ENCODE measurements at places on chromosomes 2 and 18.

- DNase-seq, result no peak
Observed at GRCh38 chr18:50627594-50628532, 68.0 kb downstream of the MAPK4 start.

DNA sequence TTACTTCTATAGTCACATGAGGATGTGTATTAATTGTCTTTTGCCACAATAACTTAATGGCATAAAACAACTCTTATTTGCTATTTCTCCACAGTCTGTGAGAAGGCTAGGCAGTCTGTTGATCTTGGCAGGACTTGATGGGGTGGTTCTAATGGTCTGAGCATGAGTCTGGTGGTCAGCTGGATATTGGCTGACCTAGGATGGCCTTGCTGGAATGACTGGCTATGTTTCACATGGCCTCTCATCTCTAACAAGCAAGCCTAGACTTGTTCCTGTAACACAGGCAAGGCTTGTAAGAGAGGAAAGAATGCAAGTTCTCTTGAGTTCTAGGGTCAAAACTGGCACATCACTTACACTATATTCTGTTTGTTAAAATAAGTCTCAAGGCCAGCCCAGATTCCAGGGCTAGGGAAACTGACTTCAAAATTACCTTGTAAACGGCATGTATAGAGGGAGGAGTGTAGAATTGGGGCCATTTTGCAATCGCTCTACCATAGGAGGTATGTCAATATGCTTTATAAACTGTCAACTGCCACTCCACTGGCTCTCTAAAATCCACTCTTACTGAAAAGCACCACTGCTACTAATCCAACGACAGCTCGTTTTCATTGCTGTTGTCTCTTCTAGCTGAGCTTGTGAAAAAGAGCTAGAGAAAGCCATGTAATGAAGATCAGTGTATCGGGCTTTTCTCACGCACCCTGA is 325.0 kb upstream of the PKDCC start:
- DNase-seq, result no peak

DNA sequence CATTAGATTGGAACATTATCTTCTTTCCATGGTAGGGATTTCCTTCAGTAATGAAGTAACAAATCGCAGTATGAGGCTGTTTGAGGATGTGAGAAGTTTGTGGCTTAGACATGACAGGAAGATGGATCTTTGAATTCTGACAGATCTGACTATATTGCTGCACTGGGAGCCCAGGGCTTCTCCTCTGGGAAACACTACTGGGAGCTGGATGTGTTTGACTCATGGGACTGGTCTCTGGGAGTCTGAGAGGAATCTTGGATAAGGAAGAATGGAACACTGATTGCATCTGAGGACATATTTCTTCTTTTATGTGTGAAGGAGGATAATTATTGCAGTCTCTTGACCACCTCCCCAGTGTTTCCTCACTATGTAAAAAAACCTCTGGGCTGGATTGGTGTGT is 77.2 kb upstream of the ST6GAL2 start:
- no peak for DNase-seq

- DNase-seq, result no peak
Observed at GRCh38 chr18:45981821-45982220, 14.7 kb upstream of the EPG5 start.

DNA sequence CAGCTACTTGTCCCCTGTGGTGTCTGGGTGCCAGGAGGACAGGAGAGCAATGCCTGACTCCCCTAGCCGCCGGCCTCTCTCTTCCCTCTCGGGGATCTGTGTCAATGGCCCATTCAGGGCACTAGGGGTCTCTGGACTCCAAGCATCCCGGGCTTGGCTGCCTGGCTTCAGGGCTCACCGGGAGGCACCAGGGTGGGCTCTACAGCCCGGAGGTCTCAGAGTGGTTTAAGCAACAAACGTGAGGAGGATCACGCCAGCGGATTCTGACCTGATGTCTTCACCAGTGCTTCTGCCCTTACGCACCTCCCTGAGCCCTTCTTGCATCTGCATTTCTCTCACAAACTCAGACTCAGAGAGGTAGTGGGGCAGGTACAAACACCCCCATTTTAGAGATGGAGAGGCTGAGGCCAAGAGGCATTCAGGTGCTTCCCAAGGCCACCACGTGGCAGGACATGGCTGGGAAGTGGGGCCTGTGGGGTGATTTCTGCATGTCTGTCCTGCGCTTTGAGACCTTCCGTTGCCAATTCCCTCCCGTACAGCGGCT is 243.0 kb downstream of the CELF4 start:
- peak; percentile 34 for DNase-seq

GRCh38 chr18:8969639-8970390 is 132.7 kb upstream of the NDUFV2 start:
- DNase-seq, result no peak

DNA sequence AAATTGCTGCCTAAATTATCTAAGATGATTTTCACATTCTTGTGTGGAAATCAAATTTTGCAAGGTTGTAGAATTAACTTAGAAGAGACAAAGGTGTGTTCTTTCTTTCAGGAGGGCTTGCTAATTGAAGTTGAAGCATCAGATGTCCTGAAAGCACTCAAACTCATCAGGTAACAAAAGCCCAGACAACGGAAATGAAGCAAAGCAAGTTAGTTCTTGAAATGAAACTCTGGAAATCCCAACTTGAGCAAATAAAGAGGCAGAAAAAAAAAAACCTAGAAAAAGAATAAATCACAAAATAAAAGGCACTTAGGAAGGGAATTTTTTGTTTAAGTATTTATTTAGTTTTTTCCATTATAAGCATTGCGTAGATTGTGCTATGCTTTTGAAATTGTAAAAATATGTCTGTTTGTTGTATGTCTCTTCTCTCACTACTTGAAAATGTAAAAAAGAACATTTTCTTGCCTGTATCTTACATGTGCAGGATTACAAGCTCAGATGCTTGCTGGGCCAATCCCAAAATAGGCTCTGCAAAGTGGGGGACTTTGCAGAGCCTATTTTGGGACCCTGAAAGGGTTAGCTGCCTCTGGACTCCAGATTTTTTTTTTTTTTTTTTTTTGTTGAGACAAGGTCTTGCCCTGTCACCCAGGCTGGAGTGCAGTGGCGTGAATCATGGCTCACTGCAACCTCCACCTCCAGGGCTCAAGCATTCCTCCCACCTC is 46.7 kb downstream of the FAM161A start:
- no peak for DNase-seq

GRCh38 chr2:70098032-70098431 is 10.8 kb downstream of the PCBP1 start:
- no peak for DNase-seq

DNA sequence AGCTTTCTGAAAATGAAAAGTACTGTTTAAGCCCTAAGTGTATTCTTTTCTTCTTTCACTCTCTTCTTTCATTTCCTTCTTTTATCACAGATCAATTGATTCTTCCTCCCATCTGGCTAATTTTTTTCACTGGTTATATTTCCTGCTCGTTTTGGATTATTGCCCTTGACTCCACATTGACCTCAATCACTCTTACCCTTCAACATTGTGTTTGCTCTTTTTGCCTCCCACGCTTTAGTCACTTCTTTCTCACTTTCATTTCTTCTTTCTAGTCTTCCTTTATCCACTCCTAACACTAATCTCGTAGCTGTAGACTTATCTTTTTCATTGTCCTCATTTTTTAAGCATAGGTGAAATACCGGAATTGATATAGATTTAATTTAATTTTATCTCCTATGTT is 320.3 kb upstream of the VRK2 start:
- no peak for DNase-seq

GRCh38 chr2:127615511-127616166 is 30.3 kb upstream of the GPR17 start:
- DNase-seq, result no peak

DNA sequence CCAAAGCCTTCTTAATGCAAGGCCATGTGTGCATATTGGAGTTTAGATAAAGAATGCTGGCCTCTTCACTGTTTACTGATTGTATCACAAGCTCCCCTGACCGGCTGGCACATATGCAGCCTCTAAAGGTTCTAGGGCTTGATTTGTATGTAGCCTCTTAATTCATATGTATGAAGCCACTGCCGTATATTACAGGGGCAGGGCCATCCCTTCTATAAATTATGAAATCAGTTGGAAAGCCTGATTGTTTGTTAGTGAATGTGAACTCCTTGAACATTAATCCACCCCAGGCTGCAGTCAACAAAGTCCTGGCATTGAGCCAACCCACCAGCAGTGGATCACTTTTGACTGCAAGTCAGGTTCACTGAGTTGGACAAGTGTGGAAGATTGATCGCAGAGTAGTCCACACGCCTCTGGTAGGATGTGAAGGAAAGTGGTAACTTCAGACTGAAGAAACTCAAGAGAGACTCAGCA is 61.6 kb upstream of the PARD3B start:
- no peak for DNase-seq

DNA sequence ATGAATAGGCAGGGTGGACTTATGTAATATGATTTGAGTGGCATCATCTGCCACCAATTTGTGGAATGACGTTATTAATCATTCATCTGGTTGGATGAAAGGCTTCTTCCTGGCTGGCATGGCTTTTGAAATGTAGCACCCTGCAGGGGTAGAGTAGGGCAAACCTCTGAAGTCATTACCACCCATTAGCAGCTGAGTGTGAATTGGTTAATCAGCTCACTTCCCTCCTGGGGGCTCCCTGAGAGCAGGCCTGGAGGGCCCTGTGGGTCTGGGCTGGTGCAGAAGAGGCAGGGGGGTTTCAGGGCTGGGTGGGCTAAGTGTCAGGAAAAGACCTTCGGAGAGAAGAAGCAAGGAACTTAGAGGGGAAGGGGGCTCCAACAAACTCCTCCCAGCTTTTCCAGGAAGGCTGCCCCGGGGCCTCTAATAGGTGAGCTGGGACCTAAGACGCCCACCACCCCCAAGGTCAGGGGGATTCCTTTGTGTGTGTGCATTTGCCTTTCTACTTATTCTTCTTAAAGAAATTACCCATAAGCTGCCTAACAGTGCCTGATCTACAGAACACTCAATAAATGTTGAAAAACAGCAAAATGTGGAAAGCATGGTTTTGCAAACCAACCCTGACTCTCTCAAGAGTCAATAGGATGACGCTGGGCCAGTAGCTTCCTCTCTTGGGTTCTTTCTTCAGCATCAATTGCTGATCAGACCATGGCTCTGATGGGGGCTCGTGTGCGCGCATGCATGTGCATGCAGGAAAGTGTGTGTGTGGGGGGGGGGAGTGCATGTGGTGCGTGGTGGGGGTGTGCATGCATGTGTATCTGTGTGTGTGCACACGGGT is 49.7 kb upstream of the ZNF516 start:
- no peak for DNase-seq

- no peak for DNase-seq
Observed at GRCh38 chr2:240451108-240451611, 15.7 kb downstream of the GPC1 start.

- DNase-seq, result no peak
Observed at GRCh38 chr2:196502386-196502785, 137.1 kb upstream of the CCDC150 start.

DNA sequence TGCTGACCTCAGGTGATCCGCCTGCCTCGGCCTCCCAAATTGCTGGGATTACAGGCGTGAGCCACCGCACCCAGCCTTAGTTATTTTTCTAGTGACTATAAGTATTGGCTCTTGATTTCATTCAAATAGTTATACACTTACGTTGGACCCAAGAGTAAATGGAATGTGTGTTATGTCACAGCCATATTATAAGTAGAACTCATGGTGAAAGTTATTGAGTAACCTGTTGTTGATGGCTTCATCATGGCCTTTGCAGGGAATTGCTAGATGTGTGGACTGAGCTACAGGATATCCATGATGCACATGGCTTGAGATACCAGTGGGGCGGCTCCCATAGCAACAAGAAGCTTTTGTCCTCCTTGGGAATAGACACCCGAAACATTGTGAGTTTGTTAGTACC is 44.7 kb downstream of the AFTPH start:
- no peak for DNase-seq

DNA sequence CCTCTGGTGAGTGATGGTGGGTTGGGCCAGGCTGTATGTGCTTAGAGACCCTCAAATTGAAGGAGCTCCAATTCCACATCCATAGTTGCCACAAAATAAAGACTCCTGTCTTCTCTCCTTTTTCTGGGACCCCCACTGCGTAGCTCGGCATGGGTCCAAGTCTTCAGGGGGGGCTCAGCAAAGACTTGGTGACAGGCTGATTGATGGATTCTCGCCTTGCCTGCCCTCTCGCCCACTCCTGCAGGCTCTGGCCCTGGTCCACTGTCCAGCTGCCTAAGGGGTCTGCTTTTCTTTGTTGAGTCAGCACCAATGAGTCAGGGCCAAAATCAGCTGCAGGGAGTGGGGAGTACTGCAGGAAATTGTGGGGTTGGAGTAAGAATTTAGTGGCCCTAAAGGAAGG is 21.5 kb downstream of the RPL37A start:
- no peak for DNase-seq

DNA sequence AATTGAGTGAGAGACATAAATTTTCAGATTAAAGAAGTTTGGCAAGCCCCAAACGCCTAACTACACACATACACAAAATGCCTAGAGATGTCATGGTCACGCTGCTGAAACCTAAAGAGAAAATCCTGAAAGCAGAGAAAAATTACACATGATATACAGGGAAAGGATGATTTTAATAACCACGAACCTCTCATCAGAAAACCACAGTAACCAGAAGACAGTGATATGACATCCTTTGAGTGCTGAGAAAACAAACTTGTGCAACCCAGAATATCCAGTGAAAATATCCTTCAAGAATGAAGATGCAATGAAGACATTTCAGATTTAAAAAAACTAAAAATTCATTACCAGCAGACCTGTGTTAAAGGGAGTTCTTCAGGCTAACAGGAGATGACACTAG is 122.4 kb upstream of the LMAN1 start:
- DNase-seq, result no peak

DNA sequence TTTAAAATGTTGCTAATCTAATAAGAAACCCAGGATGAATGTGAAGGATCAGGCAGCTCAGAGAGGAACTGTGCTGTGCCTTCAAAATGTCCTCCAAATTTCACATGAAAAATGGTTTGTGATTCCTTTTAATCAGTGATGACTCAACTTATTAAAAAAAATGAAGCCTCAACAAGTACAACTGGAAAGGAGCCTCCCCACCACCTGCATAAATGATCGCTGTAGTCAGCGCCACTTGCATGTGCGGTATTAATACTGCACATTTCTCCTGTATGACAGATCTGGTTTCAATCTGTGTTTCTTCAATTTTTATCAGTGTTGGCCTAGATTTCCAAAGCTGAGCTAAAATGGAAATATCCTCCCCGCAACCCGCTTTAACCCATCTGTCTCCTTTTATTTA is 115.0 kb upstream of the TMEM200C start:
- DNase-seq, result no peak

- DNase-seq, result no peak
Observed at GRCh38 chr18:55323051-55323994, 264.7 kb downstream of the TCF4 start.

DNA sequence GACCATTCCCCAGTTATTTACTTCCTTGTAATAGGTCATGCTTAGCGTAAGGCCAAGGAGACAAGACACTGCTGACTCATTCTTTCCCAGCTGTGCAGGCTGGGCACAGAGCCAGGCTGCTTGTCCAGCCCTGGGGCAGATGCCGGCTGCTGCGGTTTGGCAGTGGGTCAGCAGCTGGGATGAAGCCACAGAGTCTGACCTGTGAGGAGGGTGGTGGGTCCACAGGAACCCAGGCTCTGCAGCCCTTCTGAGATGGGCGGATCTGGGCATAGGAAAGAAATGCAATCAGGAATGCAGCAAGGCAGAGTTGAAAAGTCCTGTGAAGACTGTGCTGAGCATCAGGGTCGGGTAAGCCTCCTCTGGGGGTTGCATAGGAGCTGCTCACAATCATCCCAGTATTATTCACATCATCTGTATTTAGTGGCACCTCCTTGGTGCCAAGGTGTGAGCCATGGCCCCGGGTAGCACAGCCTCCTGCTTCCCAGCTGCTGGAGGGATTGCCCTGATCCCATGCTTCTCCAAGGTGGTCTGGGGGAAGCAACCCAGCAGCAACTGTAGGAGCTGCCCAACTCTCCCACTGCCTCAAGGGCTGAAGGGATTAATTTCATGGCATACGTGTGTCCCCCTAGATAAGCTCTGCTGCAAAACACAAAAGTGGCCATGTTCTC is 139.0 kb downstream of the DDX1 start:
- DNase-seq, result no peak

All from activated T-cell treated with anti-CD3 and anti-CD28 coated beads, Interleukin-2, amount 50 U/mL, for 48 hours (primary cell).